Activated CD8-positive, alpha-beta memory T cell treated with anti-CD3 and anti-CD28 coated beads for 48 hours (primary cell): ENCODE measurements at places on chromosomes 12 and 14.

GRCh38 chr14:56207626-56208292 lies 89.5 kb downstream of the PELI2 start:
- no peak for DNase-seq

GRCh38 chr14:28599605-28600004 lies 167.0 kb upstream of the FOXG1 start:
- no peak for DNase-seq

- DNase-seq = no peak
Observed at GRCh38 chr12:53591301-53592206, 34.6 kb downstream of the ATF7 start.

GRCh38 chr14:99539491-99539890 lies 58.3 kb downstream of the CCNK start:
- no peak for DNase-seq

DNA sequence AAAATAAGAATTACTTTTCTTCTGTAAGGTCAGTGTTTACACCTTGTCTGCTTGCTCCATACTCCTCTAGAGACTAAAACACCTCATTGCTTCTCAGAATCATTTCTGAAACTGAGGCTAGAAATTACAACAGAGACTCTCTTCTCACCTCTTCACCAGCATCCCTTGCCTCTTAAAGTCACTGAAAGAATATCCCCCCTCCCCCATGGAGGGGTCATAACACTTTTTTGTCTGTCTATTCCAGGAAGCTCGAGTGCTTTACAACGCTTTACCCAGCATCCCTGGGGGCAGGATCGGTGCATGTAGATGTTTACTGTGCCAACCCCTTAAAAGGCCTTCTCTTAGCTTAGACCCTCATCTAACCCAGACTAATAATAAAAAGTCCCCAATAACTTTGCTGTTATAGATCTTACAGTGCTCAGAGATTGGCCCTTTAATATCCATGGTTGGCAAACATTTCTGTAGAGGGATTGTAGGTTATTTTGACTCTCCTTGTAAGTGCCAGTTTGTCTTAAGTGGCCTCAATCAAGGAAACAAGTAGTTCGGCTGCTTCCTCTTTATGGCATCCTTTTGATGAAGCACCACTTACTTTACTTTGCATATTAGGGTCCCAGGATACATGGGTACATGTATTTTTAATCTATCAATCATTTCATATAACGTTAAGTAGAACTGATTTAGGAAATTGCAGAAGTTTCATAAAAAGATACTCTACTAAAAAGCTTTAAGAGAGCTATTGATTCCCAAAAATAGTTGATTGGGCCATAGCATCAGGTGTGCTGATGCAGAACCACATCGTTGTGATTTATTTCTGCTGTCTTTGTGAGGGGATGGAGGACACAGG lies 29.3 kb downstream of the PRKCH start:
- DNase-seq = no peak

DNA sequence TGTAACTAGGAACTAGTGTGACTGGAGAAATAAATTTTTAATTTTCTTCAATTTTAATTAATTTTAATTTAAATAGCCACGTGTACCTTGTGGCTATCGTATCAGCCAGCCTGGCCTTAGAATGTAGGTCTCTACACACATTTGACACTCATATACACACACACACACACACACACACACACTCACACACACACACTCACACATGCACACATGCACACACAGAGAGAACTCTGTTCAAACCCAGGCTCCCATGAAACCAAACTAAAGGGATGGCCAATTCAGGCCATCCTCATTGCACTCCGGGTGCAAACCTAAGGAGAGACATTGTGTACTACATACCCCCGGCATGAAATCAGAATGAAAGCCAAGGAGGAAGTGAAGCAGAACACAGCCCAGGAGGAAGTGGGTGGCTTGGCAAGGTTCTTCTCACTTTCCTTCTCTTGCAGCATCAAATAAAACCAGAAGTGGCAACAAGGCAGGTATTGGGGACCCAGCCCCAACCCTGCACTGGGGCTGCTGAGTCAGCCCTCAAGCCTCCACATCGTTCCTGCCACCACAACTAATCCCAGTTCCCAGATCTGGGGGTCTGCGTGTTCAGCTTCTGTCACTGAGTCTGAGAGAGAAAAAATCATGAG lies 26.2 kb upstream of the CHPT1 start:
- DNase-seq = peak; percentile 0
